Body of pancreas (tissue), 4 donors: ENCODE measurements at places on chromosomes 13 and 19. TPM values are rescaled to one million over a fixed set of nuclear protein-coding genes. Genes with fewer than 3 reads are reported as not detected.

DNA sequence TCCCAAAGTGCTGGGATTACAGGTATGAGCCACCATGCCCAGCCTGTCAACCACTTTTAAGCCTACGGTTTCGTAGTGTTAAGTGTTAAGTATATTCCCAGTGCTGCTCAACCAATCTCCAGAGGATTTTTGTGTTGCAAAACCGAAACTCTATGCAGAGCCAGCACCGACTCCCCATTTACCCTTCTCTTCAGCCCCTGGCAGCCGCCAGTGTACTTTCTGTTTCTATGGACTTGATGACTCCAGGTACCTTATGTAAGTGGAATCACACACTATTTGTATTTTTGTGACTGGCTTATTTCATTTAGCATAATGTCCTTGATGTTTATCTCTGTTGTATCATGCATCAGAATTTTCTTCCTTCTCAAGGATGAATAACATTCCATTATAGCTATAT is 1.1 kb downstream of the SULT2A1 start:
- no peak overlapping the region for H3K27ac ChIP-seq
- no peaks in the 10 kb centered on the region for H3K27me3 ChIP-seq
- H3K4me1 ChIP-seq: no peaks in the 10 kb centered on the region
- H3K36me3 ChIP-seq: no peaks in the 10 kb centered on the region
- DNase-seq: no peak
- H3K4me3 ChIP-seq: no peak overlapping the region

DNA sequence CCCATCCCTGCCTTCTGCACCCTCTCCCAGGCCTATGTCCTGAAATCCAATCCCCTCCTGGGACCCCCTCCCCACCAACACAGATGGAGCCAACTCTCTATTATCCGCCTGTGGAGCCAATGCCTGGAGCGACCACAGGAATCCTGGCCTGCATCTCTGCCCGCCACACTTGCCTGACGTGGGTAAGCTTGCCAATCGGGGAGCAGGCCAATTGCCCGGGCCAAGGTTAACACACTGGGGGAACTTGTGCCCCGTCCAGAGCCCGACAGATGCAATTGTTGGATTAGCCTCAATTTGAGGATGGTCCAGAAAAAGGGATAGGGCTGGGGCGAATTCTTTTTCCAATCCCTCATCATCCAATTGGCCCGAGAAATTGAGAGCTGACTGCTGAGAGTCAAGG is 5.9 kb downstream of the WIZ start:
- no peak overlapping the region for H3K27ac ChIP-seq
- H3K36me3 ChIP-seq: no peaks in the 10 kb centered on the region
- no peak for DNase-seq

- H3K36me3 ChIP-seq: no peaks in the 10 kb centered on the region
- no peaks in the 10 kb centered on the region for H3K4me1 ChIP-seq
- no peak for DNase-seq
These were observed 562.8 kb downstream of the SLITRK6 start for GRCh38 chr13:85236413-85236812.

DNA sequence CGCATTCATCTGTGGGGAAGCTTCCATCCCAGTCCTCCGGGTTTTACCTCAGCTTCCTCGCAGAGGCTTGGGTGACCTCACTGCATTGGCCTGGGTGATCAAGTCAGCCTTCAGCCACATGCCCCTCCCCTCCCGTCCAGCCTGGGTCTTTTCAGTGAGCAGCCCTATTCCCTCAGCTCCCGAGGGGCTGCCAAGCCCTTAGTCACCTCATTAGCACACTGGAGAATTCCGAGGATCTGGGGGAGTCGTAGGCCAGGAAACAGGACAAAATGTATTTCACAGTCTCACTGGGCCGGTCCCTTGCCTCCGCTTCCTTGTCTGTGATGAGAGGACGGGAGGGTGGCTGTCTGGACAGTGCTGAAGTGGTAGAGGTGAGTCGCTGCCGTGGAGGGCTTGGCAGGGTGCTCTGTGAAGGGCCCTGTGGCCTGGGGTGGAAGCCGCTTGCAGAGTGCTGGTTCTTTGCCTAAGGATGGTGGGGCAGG is 19.9 kb downstream of the KDM4B start:
- H3K4me1 ChIP-seq: peaks cover 17% of the 10 kb centered on the region
- H3K27ac ChIP-seq: no peak overlapping the region
- no peak overlapping the region for H3K4me3 ChIP-seq
- no peaks in the 10 kb centered on the region for H3K36me3 ChIP-seq

The ZNF547 gene
- total RNA-seq: 3.9 TPM

The TMEM221 gene
- 0.52 TPM for total RNA-seq

The ZNF415 gene
- total RNA-seq: 6.9 TPM
